Ureter (tissue), 1 donor: ENCODE measurements at places on chromosomes 6 and 20. TPM values are rescaled to one million over a fixed set of nuclear protein-coding genes. Genes with fewer than 3 reads are reported as not detected.

DNA sequence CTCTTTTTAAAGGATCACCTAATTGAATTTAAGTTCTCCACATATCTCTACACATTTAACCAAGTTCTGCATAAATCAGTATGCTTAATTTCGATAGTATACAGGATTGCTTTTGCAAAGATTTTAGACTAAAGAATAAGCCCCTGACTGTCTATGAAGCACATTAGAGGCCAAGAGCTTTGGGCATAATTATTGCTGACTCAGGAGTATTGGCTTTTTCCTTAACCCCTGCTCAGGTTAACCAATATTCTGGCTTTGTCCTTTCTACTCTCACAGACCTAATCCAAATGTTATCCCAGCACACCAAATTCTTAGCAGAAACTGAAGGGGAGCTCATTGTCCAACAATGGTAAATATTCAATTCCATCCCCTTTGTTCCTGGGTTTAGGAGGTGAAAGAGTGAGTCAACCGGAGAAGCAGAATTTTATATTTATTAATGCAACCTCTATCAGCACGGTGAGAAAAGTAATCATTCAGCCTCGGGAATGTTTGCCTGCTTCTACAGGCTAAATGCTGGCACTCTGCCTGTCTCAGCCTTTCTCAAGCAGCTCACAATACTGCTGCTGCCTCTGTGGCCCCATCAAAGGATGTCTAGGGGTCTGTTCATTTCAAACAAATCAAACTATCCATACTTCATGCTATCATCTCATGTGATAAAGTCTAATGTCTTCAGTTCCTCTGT is 125.0 kb downstream of the SIM1 start:
- DNase-seq: no peak

GRCh38 chr6:26250698-26251044 is 114.3 kb upstream of the BTN3A2 start:
- no peak for DNase-seq

DNA sequence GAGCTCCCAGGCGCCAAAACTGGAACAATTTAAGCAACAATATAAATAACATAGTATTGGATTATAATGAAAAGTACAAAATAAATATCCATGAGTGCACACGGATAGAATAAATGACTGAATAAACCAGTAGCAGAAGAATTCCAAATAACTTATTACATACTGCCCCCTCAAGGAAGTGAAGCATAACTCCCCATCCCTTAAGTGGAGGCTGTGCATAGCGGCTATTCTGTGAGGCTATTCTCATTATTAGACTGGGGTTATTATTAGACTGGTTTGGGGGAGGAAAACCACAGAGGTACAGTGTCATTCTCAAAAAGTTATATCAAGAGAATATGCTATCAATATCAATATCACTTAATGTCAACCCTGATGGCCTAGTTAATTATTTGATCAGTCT is 94.4 kb upstream of the SIRPA start:
- DNase-seq: no peak

GRCh38 chr6:149094156-149094555 is 223.4 kb upstream of the TAB2 start:
- DNase-seq: no peak

- DNase-seq: peak; percentile 78
Observed at GRCh38 chr6:138692978-138693909, 80.3 kb upstream of the CCDC28A start.

DNA sequence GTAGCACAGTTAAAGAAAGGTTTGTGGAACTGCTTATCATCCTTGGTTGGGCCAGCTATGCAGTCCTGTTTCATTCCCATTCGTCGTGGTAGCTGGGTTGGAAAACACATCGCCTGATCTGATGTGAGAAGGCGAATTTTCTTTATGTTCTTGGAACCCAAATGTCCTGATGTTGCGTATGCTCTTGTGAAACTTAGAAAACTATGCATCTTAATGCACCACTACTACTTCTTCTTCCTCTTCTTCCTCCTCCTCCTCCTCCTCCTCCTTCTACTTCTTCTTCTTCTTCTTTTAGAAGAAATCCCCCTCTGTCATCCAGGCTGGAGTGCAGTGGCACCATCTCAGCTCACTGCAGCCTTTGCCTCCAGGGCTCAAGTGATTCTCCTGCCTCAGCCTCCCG is 381.6 kb downstream of the UTRN start:
- DNase-seq: no peak

GRCh38 chr6:14950103-14950969 is 295.5 kb upstream of the JARID2 start:
- no peak for DNase-seq

GRCh38 chr20:50251992-50252511 is 61.4 kb downstream of the CEBPB start:
- DNase-seq: no peak

GRCh38 chr6:19865178-19865577 is 28.0 kb downstream of the ID4 start:
- no peak for DNase-seq

GRCh38 chr6:27966044-27966443 is 9.0 kb downstream of the OR2B6 start:
- DNase-seq: no peak

DNA sequence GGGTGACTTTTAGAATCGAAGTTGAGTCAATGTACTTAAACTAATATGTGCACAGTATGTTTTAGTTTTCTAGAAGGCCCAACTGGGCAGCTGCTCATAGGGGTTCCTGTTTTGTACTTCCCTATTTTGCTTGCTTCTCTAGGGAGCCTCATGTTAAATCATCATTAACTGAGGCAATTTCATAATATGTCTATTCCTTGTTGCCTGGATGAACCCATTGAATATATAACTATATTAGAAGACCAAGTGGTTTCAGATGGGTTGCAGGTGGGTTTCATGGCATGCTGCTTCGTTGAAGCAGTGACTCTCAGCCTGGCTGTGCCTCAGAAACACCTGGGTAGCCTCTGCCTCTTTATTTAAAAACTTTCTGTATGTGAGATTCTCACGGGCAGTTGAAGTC is 22.2 kb downstream of the CARMIL1 start:
- no peak for DNase-seq

GRCh38 chr20:59671661-59672471 is 67.5 kb downstream of the PHACTR3 start:
- no peak for DNase-seq

GRCh38 chr6:7201732-7202541 is 94.2 kb downstream of the RREB1 start:
- no peak for DNase-seq

DNA sequence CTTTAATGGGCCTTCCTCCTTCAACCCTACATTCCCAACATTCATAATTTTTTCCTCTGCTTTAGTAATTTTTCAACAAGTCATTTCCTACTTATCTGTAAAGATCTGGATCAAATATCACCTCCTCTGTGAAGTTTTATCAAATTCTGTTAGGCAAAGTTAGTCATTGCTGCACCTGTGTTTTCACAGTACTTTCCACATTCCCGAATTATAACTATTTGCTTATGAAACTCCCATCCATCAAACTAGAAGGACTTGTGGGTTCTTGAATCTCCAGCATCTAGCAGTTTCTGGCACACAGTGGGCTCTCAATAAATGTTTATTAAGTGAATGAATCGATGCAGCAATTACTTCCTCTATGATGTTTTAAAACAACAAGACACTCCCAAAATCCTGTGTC is 257.6 kb downstream of the HDGFL1 start:
- DNase-seq: no peak

DNA sequence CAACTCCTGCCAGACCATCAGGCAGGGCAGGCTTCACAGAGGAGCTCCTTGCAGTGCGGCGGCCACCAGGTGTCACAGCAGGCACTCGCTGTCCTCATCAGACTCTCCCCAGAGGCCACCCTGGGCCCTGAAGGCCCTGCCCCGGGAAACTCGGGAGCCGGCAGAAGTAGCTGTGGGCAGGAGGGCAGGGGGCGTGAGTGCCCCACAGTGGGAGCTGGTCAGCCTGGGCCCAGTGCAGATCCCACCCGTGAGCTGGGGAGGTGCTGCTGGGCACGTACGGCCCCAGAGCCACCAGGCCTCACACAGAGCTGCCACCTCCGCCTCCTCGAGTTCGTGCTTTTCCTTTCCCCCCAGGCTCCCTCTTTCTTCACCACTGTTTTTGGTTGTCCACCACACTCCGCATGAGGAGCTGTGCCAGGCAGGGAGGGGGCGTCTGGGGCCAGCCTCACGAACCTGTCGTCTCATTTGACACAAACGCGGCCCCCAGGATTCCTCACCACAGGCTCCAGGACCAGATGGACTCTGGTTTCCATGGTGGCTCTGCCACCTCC is 33.8 kb downstream of the FRMD1 start:
- DNase-seq: no peak

- DNase-seq: no peak
Observed at GRCh38 chr20:9388813-9389161, 125.6 kb upstream of the LAMP5 start.

The CFAP61 gene
- total RNA-seq: 0.39 TPM

DNA sequence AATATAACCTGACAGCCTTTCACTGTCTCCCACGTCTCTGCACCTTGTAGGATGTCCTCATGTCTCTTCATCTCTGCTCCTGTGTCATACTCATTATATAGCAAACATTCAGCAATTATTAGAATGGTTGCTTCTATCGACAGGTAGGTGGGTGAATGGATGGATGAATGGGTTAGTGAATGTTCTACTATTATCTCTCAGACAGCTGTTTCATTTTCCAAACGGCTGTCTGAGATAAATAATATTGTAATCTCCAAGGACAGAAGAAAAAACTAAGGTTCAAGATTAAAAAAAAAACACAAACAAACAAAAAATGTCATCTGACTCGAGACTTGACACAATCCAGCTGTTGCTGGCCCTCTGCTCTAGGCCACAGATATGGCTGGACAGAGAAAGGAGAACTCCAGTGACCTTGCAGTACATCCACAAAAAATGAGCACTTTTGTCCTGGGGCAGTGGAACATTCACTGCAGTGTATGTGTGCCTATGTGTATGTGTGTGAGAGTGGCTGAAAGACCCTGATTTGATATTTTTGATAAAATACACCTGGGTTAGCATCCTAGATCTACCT is 2.1 kb downstream of the HNF4A start:
- no peak for DNase-seq

DNA sequence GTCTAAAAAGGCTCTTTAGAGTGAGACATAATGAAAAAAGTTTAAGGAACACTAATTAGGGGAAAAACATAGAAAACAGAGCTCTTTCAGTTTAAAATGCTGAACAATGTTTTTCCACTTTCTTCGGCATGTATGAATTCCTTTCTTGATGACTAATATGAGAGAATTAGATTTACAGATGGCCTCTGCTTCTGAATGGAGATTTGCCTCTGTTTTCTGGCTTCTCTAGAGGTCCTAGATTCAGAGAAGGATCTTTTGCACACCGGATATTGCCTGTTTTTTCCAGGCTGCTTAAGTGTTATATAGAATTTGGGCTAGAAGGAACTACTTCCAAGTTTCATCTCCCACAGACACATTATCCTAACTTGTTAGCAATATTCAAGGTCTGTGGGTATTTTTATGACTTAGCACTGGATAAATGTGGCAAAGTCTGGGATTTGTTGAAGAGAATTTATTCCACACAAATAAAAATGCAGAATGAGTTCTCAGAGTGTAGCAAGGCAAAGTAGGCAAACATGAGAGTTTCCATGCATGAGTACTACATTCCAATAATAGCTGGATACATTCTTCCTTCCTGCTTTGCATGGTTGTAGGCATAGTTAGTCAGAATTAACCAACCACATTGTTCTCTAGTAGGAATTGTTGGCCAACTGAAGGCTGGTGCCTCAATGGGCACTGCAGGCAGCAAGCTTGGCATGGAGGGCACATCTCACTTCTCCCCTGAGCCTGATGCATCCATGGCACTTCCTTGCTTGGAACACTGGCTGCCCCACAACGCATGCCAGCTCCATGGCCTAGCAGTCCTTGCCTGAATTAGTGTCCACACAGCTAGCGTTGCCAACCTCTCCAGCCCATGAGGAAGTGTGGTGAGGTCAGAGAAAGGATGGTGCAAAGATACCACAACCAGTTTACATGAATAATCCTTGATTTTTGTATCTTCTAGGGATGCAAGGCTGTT is 224.2 kb downstream of the CLIC5 start:
- DNase-seq: no peak

The FRK gene
- total RNA-seq: 11.5 TPM

DNA sequence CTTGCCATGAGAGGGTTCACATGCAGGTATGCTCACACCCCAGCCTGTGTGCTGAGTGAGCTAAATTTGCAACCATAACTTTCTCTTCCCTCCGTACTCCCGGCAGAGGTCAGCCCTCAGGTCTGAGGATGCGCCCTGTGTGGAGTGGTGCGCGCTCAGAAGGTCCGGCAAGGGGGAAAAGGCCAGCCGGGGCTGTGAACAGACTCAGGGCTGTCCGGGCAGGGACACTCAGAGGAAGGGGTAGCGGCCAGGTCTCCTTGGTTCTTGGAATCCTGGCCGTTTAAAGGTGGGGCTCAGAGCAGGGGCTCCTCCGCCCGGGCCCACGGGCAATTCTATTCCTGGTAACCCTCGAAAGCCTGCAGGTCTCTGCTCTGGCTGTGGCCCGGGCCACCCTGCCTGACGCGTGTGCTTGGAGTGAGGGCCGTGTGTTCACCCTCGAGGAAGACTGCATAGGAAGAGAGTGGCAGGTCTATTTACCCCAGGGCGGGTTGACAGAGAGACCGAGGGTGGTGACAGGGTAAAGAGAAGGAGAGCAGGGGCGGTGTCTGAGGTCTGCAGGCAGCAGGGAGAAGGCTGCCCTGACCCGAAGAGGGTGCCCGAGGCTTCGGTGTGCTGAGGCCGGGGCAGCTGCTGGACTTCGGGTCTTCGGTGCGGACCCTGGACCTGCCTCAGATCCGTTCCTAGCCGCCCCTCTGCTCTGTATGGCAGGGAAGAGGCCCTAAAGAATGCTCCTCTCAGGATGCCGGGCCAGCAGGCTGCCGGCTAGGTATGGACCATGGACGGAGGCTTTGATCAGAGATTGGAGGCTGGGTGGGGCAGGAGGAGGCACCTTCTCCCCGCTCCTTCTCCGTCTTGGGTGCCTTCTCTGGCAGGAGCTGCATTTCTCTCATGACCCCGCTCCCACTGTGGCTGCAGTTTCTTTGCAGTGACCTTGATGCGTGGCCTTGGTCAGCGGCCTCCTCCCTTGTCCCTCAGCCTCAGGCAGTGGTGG is 131.1 kb upstream of the ARMC2 start:
- no peak for DNase-seq

GRCh38 chr6:2103765-2104523 is 141.5 kb downstream of the GMDS start:
- no peak for DNase-seq

GRCh38 chr20:3164763-3165410 is 5.2 kb upstream of the FASTKD5 start:
- no peak for DNase-seq

The SCUBE3 gene
- total RNA-seq: 10.0 TPM

GRCh38 chr6:17930321-17930993 is 57.0 kb downstream of the KIF13A start:
- no peak for DNase-seq

DNA sequence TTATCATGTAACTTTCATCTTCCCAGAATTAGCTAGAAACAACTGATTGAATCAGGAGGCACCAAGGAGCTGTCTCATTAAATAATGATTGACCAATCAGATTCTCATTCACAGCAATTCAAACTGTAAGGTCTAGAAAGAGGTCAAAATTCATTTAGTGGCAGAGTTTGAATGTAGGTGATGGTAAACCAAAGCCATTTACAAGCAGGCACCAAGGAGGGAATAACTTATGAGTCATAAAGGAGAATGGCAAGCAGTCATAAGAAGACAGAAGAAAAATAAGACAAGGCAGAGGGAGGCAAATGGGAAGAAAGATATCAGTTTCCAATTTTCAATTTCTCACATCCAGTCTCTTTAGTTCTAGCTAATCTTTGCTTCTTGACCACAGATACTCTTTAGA is 52.9 kb upstream of the DEFB112 start:
- no peak for DNase-seq

GRCh38 chr6:32655203-32655710 is 11.2 kb downstream of the HLA-DQB1 start:
- no peak for DNase-seq
